ENCODE measurements at places on chromosomes 11 and 22.

- DNase-seq = peak; percentile 79
These were observed 473.1 kb downstream of the LRRC4C start for GRCh38 chr11:40986320-40986719.

- no peak for DNase-seq
These were observed 1.6 kb upstream of the CSTF3 start for GRCh38 chr11:33162831-33163230.

GRCh38 chr11:48011798-48012391 lies 31.5 kb downstream of the PTPRJ start:
- DNase-seq = no peak

DNA sequence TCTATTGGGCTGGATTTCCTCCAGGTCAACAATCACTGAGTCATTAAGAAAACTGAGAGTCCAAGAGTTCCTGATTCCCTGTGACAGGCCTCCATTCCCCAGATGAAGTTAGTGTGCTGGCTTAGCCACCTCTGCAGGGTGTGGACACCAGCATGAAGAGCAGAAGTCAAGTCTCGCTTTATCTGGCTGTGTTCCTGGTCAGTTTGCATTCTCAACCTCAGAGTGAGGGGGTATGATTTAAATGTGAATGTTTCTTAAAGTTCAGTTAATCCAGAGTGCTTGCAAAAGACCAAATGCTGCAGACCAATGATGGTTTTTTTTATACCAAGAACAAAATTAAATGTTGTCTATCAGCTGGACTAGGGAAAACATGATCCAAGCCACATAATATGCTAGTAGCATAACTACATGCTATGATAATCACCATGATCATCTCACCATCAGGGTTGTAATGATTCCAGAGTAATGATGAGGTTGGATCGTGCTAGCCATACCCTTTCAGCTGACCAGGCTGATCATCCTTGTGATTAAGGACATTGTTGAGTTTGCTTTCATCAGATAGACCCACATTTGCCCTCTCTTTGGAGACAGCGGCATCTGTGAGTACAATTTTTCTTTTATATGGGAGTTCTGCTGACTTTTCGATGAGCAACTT lies 145.8 kb upstream of the ARHGAP20 start:
- DNase-seq = no peak

GRCh38 chr11:101668236-101668635 lies 84.4 kb upstream of the TRPC6 start:
- DNase-seq = no peak

GRCh38 chr22:46849101-46849500 lies 86.7 kb downstream of the TBC1D22A start:
- no peak for DNase-seq

- peak; percentile 83 for DNase-seq
These were observed 193.0 kb downstream of the MAML2 start for GRCh38 chr11:96149743-96150555.

DNA sequence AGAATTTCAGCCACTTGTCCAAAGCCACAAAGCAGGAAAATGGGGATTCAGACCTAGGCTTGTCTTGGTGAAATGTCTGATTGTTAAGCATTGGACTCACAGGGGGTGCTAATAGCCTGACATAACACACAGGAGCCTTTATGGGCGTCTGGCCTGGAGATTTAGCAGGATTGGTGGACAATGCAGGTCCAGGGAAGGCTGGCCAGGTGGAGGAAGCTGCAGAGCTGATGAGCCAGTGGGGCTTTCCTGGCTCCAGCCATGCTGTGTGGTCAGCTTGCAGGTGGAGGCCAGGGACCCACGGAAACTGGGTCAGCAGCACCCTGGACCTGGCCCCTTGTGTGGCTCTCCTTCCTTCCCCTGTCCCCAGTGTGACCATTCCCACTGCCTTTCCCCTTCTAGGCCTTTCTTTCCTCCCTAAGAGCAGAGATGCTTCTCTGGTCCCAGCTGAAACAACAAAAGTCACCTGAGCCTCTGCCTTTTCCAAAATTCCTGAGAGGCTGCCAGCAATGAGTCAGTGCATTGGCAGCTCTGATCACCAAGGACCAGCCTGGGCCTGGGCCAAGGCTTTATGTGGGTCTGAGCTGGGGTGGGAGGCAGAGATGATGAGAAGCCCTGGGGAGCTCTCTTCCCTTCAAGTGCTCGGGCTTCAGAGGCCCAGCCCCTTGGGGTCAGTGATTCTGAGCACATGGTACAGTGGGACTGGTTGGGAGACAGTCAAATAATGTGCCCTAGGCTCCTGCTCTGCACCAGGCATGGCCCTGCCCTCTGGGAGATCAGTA lies 85.2 kb downstream of the CCDC81 start:
- peak; percentile 81 for DNase-seq

DNA sequence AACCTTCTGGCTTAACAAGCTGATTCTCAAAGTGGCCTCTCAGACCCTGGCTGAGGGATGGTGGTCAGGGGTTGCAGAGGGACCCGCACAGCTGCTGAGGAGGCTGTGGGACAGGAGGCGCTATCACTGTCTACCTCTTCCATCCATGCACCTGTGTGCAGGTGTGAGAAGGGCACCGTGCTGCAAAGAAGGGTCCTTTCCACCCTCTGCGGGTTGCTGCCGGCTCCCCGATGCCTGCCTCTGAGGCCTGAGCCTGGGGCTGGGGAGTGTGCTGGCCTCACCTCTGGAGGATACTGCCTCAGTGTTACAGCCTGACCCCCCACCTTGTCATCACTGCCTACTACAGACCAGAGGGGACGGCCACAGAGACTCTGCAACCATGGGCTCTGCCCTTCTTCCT lies 66.1 kb upstream of the B3GAT1 start:
- DNase-seq = no peak

DNA sequence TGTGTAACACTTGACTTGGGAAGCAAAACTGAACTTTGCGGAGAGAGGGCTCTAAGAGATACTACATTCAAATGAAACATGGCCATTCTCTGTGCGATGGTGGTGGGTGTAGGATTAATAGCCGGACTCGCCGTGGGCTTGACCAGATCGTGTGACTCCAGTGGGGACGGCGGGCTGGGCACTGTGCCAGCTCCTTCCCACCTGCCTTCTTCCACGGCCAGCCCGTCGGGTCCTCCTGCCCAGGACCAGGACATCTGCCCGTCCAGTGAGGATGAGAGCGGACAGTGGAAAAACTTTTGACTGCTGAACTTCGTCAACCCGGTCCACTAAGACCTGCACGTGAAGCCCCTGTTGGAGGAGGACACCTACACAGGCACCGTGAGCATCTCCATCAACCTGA lies 137.4 kb downstream of the OR4C45 start:
- DNase-seq = no peak

- no peak for DNase-seq
These were observed 15.9 kb downstream of the ADAMTS15 start for GRCh38 chr11:130464291-130464812.

DNA sequence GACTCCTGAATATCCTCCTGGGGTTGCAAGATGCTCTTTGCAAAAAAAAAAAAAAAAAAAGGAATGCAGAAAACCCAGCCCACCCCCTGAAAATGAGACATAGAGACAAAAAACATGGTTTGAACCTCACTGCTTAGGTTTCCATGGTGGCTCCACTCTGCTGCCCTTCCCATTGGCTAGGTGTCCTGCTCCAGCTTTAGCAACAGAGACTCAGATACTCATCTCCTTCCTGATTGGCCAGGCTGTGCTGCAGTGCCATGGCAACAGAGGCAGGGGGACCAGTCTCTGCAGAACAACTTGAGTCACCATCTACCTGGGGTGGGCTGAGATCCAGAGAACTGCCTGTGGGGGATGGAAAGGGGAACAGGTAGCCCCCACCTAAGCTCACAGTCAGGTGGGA lies 17.4 kb upstream of the YWHAH start:
- DNase-seq = peak; percentile 34

DNA sequence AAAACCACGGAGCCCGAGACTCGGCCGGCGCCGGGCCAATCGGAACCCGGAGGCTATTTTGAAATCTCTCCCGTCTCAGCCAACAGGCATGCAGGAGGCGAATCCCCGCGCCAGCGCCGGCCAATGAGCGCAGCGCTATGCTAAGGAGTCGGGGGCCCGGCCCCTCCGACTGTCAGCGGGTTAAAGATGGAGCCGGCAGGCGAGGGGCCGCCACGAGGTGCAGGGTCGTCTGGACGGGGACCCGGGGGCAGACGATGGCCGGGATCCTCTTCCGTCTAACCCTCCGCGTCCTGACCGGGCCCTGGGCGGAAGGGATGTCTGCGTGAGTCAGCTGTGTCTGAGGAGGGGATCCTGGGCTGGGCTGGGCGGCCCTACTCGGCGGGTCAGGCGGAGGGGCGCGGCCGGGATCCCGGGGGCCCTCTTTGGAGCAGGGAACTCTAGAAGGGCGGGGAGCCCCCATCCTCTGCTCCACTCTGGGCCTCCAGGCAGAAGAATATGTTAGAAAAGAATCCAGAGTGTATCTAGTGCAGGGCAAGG lies 10.0 kb downstream of the SDF2L1 start:
- DNase-seq = peak; percentile 89

DNA sequence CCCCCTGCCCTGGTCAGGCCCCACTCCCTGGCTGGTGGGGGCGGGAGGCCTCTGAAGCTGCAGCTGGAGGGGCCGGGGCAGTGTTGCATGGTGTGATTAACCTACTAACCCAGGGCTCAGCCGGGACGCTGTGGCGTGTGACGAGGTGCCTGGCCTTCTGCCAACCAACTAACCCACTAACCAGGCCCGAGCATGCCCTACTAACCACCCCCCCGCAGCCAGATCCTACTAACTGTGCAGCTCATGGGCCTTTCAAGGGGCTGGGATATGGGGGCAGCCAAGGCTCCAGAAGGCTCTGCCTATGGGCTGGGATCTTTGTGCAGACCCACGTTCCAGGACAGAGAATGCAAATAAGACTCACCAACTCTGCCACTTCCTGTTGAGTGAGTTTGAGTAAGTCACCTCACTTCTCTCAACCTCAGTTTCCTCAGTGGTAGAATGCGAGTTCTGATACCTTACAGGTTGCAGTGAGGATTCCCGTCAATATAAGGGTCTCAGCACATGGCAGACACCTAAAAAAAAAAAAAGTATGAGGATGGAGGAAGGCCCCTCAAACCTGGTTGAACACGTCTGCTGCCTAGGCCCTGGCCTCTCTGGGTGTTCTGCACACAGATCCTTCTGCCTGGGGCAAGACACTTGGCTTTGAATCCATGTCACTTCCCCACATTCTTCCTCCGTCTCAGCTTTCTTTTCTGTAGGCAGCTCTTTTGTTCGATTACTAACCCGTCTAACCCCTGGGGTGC lies 14.1 kb downstream of the MIAT start:
- peak; percentile 89 for DNase-seq

GRCh38 chr11:77821349-77821851 lies 456 bp downstream of the AAMDC start:
- DNase-seq = peak; percentile 27

- DNase-seq = no peak
These were observed 24.2 kb upstream of the OSBPL5 start for GRCh38 chr11:3189196-3189843.

GRCh38 chr11:17161515-17161914 lies 46.3 kb downstream of the PIK3C2A start:
- DNase-seq = no peak

DNA sequence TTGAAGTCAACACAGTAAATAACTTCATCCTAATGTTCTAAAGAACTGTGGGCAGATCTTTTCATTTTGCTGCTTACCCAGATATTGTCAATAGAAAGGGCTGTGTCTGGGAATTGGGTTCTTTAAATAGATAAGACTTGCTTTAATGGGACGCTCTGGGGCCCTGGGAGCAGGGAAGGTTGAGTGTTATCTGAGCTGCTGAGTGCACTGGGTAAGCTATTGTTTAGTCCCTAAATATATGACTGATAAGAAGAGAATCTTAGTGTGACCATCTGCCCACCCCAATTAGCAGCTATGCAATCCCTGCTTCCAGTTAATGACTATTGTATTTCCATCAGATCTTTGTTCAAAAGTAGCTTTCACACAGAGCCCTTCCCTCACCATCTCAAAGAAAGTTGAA lies 44.4 kb downstream of the ARHGAP42 start:
- DNase-seq = no peak

- no peak for DNase-seq
These were observed 117.0 kb downstream of the MPPED1 start for GRCh38 chr22:43528601-43529360.

DNA sequence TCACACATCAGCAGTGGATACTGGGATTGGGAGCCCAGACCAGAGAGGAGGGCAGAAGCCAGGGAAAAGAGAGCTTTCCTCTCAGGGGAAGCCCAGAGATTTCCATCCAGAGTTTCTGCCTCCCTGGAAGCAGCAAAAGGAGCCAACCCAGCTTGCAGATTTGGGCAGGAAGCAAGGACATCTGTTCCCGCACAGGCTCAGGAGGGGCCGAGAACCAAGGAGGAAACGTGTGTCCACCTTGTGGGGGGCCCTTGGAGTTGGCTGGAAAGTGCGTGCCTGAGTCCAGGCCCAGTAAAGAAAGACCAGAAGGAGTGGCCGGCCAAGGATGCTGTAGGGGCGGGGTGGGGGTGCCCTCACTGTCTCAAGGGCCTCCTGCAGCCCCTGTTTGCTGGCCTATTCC lies 6.0 kb upstream of the NPTXR start:
- DNase-seq = no peak

DNA sequence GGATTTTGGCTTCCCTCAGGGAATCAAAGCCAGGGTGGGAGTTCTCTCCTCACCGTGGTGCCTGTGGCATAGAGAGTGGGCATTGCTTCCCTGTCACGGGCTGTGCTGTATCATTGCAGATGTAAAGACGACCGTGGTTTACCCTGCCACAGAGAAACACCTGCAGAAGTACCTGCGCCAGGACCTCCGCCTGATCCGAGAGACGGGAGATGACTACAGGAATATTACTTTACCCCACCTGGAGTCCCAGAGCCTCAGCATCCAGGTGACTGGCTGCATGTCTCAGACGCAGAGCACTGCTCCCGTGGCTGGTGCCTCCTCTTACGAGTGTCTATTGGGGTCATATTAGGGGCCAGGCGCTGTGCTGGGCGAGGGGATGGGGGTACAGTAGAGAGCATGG lies 24.2 kb upstream of the ST3GAL4 start:
- DNase-seq = no peak

DNA sequence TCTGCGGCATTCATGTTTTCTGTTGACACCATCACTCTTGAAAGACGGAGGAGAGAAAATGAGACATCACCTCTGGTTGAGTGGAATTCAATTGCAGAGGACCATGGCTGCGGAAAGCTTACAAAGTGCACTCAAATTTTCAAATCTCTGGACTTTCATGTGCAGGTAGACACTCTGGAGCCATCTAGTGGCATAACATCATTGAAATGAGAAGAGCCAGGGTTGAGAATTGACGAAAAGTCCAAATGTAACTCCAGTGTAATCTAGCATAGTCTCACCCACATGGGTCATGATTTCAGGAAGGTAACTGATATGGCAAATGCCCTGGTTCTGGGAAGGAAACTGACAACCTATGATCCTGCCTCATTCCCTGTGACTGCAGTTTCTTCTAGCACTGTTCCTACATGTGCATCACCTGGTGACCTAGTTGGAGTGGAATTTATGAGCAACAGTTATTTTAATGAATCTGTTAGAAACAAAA lies 687.8 kb downstream of the KCNA4 start:
- peak; percentile 95 for DNase-seq

DNA sequence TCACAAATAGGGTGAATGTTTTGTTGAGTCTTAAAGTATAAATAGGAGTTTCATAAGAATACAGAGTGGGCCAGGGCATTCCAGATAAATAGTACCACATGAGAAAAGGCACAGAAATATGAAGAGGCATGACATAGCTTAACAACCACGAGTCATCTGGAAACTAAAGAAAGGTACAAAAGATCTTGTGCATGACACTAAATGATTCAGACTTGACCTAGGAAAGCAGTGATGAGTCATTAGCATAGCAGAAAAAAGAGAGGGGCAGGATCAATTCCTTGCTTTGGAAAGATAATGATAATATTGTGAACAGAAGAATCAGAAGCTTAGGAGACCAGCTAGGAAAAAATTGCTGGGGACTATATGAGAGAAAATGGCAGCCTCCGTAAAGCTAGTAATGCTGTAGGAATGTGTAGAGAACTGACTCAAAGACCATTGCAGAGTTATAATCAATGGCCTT lies 47.6 kb upstream of the FIBIN start:
- DNase-seq = peak; percentile 50
